ENCODE measurements at places on chromosomes 7 and 10. TPM values are rescaled to one million over a fixed set of nuclear protein-coding genes. Genes with fewer than 3 reads are reported as not detected.

GRCh38 chr10:58517491-58518355 lies 5.1 kb downstream of the BICC1 start:
- no peak for DNase-seq

GRCh38 chr7:101179117-101179516 lies 976 bp downstream of the NAT16 start:
- DNase-seq = no peak

DNA sequence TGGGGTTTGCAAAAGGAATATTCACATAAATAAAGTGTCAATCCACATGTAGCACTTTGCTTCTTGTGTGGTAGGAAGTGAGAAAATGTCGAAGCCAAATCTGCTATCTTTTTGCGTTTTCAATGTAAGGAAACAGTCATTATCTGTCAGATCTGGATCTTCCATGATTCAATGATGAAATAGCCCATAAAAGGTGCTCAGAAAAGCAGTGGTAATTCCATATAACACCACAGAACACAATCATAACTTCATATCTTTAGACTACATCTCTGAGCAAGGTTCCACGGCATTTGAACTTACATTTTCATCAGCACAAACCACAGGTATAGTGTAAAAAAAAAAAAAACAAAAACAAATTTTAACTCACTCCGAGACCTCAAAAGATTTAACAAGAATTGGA lies 39.9 kb upstream of the EGR2 start:
- no peak for DNase-seq

GRCh38 chr7:329691-330281 lies 39.8 kb downstream of the FOXL3 start:
- no peak for DNase-seq

GRCh38 chr7:30062587-30062986 lies 34.4 kb downstream of the PLEKHA8 start:
- no peak for DNase-seq

GRCh38 chr7:108239501-108240225 lies 109.5 kb upstream of the LAMB4 start:
- DNase-seq = no peak

DNA sequence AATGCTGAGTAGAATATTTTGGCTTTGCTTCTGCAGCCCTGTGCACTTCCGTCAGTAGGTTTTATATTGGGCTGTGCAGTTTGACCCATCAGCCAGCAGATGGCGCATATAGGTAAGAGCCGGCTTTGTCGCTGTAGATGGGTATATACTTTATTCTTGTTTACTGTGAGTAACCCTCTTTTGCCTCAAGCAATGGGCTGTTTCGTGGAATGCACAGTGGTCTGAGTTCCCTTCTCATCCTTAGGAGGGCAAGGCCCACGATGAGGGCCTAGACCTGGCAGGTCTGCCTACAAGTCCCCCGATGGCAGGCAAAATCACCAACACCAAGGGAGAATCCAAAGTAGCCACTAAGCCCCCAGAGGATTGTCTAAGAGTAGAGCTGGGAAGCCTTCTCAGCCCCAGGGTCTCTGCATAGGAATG lies 1002.9 kb upstream of the KCND2 start:
- no peak for DNase-seq

GRCh38 chr10:30573721-30574431 lies 55.7 kb downstream of the LYZL2 start:
- DNase-seq = no peak

- no peak for DNase-seq
Measured at GRCh38 chr10:61937631-61938351, 36.3 kb downstream of the ARID5B start.

- no peak for DNase-seq
Measured at GRCh38 chr7:130695840-130696239, 9.5 kb upstream of the TSGA13 start.

- no peak for DNase-seq
Measured at GRCh38 chr7:66575398-66575797, 53.3 kb upstream of the KCTD7 start.

DNA sequence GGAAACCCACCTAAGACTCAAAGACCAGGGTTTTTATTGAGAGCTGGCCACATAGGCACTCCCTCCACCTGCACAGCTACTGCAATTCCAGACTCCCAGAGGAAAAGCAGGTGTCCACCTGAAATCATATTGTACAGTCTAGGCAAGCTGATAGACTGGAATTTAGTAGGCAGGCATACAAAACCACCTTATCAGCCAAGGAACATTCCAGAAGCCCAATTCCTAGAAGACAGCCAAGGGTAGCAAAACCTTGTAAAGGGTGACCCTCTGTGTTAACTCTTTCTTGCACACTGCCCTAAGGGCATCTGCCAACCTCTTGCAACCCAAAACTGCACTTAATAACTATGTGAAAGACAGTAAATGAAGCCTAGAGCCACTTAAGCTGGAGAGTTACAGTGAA lies 5.3 kb downstream of the TMEM176A start:
- no peak for DNase-seq

- peak; percentile 64 for DNase-seq
Measured at GRCh38 chr10:97713339-97713825, at the start of gene MARVELD1. MARVELD1 (plus strand) TSS chr10:97713730; CDS start chr10:97713877, 147 bp downstream.

DNA sequence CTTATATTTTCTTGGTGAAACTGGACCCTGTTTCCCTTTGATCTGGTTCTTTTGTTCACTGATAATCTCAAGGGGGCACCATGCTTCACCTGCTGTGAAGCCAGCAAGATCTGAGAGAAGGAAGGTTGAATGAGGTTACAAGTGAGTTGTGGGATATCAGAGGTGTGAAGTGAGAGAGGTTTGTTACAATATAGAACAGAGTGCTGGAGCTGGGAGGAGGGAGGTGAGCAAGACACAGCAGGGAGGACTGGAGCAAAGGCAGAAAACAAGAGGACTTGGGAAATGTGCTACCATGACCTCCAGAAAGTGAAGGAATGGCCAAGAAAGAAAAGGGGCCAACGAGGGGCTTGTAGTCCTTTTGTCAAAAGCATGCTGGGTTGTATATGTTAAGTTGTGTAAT lies 156.6 kb downstream of the LRMDA start:
- no peak for DNase-seq

DNA sequence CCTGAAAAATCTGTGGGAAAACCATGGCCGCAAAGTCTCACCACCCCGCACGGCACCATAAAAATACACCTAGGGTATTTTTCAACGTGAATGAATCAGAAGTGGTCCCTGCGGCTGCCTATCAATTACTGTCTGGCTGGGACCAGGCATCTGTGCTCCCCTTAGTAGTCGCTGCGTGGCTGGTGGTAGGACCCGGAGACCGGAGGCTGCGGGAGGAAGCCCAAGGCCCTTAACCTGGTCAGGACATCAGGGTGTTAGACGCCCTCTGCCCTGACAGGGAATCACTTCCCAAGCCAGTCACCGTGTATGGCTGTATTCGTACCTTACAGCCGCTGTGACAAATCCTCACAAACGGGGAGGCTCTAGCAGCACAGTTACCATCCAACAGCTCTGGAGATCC lies 141.5 kb upstream of the PPP2R2D start:
- no peak for DNase-seq

GRCh38 chr7:73423519-73424488 lies 9.8 kb upstream of the FZD9 start:
- no peak for DNase-seq

GRCh38 chr7:45579391-45579801 lies 5.2 kb downstream of the ADCY1 start:
- no peak for DNase-seq

DNA sequence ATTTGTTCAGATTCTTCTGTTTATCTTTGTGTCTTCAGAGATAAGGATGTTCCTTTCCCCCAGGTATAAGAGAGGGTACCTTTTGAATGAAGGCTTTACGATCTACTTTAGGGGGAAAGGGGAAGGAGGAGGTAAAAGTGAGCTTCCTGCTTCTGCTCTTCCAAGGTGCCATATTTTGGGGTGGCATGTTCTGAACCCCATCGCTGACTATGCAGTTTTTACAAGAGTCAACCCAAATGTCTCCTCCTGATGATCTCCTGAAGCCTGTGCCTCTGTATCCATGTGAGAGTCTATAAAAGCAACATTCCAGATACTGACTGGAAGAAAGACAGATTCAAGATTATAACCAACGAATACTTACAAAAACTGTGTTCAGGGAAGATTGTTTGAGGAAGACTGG lies 102.5 kb downstream of the ZNF277 start:
- DNase-seq = no peak

DNA sequence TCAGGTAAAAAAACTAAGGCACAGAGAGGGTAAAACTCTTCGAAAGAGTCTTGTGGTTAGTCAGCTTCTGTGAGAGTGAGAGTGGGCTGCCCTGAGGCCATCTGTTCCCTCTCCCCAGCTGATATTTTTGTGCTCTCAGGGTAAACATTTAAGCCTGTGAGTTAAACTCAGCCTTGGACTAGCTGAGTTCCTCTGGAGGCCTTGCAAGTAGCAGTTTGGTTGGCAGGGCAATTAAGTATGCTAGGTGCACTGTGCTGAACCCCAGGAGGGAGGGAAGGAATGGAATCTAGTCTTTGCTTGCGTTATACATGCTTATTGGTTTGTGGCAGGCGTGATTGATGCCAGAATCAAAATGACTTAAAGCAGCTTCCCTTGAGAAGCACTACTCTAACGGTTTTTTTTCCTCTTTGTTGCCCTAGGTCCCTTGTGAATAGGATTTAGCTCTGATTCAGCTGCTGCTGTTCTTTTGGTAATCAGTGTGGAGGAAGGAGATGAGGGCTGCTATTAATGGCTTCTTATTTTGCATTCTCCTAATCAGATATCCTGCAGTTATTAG lies 140.2 kb downstream of the AUTS2 start:
- no peak for DNase-seq

GRCh38 chr10:45505311-45505710 lies 131.3 kb downstream of the ALOX5 start:
- no peak for DNase-seq

DNA sequence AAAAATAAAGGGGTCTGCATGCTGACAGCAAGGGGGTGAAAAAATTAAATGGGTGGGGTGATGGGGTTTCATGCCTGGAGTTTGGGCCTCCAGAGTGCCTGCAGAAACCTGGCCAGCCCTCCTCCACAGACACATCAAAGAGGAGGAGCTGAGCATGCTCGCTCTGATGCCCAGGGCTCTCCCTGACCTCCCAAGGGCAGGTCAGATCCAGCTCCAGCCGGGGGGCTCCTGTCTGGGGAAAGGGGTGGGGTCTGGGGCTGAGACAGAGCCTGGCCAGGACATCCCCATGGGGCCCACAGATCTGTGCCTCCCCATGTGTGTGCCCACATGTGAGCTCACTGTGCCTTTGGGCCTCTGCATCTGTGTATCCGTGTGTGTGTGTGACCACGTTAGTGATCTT lies 915 bp upstream of the CALHM1 start:
- DNase-seq = no peak

The NEUROD6 gene
- not detected for total RNA-seq

The MINDY4 gene
- 11.6 TPM for total RNA-seq

The VWDE gene
- total RNA-seq = 24.7 TPM

The ASZ1 gene
- not detected for total RNA-seq

The OIT3 gene
- total RNA-seq = 0.72 TPM

The GATAD1 gene
- total RNA-seq = 53.6 TPM

The MTURN gene
- 24.2 TPM for total RNA-seq

The SFRP4 gene
- total RNA-seq = 6.4 TPM

The TUBAL3 gene
- total RNA-seq = 0.22 TPM

The DKK1 gene
- 12.7 TPM for total RNA-seq

Data from mesothelial cell of epicardium (in vitro differentiated cells).